ENCODE measurements at places on chromosomes 4 and X.

GRCh38 chrX:146208821-146209220 is 391.2 kb downstream of the SLITRK2 start:
- DNase-seq, result no peak

DNA sequence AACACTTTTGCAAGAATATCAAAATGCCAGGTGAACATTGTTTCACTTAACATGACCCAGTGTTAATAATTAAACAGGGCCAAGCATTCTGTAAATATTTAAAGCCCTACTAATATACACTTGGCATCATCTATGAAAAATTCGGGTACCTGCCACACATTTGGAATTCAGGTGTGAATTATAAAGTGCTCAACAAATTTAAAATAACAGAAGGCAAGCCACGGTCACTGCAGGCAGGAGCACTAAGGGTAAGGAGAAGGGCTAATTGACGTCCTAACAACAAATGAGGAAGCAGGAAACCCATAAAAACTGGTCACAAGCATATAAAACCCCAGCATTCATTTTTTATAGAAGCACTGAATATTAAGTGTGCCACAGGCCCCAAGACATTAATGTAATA is 43.8 kb upstream of the CPEB2 start:
- DNase-seq, result no peak

- no peak for DNase-seq
These were observed 41.5 kb downstream of the SETD7 start for GRCh38 chr4:139514382-139515059.

- DNase-seq, result peak; percentile 36
These were observed 1.7 kb upstream of the ZFP42 start for GRCh38 chr4:187993827-187994226.

DNA sequence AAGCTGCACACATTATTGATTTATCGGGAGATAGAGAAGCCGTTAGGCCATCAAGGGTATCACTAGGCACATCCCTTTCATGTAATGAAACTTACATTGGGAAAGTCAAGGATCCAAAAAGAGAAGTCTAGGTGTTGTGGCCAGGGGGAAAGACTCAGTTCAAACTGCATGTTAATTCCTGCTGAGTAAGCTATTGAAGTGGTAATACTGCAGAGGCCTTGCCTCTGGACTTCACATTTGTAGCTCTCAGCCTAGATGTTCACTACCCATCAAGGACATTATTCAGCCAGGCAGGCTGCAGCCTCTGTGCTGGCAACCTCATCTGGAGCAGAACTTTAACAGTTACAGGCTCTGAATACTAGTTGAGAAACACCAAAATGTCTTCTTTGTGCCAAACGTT is 2094.5 kb upstream of the AGA start:
- DNase-seq, result peak; percentile 22

- DNase-seq, result no peak
These were observed 215.0 kb downstream of the IL15 start for GRCh38 chr4:141851246-141851891.

Data from NT2/D1 (cell line).